NCI-H460 (cell line): ENCODE measurements at places on chromosomes 4 and X.
A peak's percentile ranks its signal among the peaks of the same experiment; 100 is the strongest.

DNA sequence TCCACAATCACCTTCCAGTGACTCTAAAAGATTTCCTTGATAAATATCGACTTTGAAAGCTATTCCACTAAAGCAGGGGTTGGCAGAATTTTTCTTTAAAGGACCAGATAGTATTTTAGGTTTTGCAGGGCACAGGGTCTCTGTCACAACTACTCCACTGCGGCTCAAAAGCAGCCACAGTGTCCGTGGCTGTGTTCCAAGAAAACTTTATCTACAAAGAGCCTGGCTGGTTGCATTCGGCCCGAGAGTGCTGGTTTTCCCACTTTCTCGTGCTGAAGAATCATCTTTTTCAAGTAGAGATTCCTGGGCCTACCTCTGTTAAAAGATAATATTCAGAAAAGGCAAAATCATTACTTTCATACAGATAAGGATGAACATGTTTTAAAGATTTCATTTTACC, 55.6 kb downstream of the TSPAN7 start:
- no peak for DNase-seq

- no peak for DNase-seq
Measured at GRCh38 chrX:122626871-122627270, 557.2 kb upstream of the GRIA3 start.

DNA sequence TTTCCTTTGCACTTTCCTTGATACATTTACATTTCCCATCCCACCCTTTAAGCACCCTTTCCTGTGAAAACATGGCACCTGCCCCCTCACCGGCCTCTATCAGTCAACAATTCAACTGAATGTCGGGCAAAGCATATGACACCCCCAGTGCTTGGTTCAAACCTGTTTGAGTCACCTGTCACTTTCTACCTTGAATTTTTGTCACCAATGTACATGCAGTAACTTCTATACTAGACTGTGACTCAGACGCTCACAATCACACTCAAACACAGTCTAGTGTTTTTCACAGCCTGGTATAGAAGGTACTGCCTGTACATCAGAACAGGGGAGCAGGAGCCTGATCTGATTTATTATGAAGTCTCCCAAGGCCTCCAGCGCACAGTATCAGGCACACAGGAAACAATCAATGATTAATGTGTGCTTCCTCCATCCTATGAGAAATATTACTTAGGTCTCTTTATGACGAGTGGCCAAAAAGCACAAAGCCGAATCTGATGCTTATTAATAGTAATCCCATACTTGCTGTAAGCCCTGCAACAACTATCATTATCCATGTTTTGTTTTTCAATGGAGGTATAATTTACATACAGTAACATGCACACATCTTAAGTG, 49.2 kb upstream of the FAM9C start:
- DNase-seq = no peak

DNA sequence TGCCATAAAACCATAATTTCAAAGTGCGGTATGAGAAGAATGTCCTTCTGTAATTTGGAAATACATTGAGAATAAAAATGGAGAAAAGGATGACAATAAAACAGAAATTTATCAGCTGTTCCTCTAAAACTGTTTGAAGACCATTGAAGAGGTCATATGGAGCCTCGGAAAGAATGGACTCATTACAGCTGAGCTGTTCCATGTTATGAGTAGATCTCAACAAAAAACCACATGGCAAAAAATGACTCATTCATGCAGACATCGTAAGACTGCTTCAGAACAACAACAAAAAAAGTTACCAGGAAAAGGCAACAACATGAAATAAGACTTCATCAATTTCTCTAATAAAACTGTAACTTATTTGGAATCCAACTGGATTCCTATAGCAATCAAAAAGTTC, 39.7 kb downstream of the AKAP4 start:
- DNase-seq = no peak

DNA sequence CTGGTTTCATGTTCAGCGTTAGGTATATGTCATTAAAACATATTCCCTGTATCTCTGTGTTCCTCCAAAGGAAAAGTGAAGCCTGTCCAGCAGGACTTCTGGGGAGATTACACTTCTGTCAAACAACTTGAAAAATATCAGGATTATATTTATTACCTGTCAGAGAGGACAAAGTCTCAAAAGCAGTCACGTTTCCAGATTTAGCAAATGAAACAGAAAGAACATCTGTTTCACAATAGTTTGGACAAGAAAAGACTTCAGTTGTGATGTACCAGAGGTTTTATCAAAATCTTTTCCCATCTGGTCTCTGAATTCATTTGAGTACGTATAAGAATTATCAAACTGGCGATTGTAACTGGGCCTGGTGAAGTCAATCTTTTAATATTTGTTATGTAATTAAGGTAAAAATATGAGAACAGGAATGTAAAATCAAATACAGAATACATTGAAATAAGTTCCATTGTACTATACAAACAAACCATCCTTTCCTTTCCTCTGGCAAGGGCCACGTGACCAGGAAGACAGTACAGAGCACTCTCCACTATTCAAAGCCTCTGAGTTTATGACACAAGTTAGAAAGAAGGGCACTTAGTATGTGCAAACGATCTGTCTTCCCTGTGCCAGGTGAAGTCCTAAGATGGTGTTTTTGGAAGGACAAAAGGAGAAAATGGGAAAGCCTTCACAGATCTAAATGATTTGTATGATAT, 3.2 kb downstream of the CASP3 start:
- no peak for DNase-seq

DNA sequence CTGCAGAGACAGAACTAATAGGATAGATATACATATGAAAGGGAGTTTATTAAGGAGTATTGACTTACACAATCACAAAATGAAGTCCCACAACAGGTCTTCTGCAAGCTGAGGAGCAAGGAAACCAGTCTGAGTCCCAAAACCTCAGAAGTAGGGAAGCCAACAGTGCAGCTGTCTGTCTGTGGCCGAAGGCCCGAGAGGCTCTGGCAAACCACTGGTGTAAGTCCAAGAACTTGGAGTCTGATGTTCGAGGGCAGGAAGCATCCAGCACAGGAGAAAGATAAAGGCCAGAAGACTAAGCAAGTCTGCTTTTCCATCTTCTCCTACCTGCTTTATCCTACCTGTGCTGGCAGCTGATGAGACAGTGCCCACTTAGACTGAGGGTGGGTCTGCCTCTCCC, 89.6 kb downstream of the MXRA5 start:
- DNase-seq = no peak

DNA sequence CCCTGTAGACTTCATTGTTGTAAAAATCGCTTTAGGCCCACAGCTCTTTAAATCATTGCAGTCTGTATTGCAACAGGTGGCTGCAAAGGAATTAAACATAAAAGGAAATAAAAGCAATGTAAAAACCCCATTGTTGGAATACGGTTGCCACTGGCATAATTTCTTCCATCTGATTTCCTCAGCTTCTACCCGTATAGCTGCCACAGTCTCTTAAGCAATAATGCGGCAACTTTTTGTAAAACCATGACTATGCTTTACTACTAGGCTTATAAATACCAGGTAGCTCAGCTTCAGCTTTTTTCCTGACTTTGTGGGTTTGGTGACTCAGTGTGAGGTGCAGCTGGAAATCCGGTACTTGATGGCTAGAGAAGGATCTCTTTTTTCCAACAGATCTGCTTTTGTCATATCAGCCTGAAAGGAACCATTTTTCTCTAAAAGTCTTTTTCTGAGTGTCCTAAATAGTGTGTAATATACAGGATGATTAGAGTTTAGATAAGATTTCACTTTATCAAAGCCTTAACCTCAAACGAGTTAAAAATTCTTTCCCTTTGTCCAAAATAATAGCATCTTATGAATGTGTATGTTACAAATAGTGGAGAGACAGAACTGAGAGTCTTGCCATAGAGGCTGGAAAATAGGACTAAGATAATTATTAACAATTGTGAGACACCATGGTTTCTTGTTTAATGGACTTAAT, 268.0 kb downstream of the ADGRL3 start:
- DNase-seq = no peak

- no peak for DNase-seq
Measured at GRCh38 chrX:66162331-66162822, 1.7 kb upstream of the HEPH start.

DNA sequence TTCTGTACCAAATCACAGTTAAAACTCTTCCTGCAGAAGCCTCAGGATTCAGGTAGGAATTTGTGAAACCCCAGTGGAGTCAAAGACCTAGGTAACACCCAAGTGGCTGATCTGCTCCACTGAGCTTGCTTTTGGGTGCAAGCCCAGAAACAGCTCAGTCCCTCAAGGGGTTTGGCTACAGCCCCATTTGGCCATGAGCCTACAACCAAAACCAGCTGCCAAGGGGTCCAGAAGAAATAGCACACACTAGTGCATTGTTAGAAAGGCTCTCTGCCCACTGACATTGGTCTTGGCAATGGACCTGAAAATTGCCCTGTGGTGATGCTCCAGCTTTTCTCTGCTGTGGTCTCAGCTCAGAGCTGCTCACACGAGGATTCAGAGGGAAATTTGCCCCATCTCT, 577.4 kb upstream of the INTU start:
- no peak for DNase-seq

- peak; percentile 47 for DNase-seq
Measured at GRCh38 chr4:83771113-83771705, 235.3 kb downstream of the GPAT3 start.

GRCh38 chr4:159655547-159655946, 552.7 kb downstream of the RAPGEF2 start:
- no peak for DNase-seq

DNA sequence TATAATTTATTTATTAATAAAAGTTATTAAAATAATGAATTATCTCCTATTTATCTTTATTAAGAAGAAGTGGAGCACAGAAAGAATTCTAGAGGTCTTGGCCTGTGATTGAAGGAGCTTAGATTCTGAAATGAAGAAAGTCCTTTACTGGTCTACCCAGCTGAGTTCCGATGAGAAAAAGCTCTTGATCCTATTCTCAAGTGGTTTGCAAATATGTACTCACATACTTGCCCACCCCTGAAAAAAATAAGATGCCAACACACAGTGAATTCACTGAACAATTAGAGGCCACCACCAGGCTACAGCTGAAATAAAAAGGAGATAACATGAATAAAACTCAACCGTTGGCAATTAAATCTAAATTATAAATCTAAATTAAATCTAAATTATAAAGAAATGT, 253.4 kb downstream of the MAPK10 start:
- no peak for DNase-seq

GRCh38 chr4:39928538-39928937, 49.2 kb downstream of the PDS5A start:
- no peak for DNase-seq

DNA sequence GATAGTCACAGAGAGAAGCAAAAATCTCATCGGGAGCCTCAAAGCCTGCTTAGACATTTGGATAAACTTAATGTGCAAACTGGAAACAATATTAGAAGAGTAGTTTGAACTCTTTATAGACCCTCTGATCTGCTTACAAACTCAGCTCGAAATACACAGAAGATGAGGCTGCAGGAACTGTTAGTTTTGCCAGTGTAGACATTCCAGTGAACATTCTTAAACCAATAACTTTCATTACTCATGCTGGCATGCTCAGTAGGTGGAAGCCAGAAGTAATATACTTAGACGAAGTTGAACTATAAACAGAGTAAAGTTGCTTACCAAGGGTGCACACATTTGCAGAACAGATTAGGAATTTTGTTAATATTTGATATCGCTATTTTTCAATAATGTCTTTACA, 303.5 kb downstream of the ANKRD50 start:
- DNase-seq = no peak

DNA sequence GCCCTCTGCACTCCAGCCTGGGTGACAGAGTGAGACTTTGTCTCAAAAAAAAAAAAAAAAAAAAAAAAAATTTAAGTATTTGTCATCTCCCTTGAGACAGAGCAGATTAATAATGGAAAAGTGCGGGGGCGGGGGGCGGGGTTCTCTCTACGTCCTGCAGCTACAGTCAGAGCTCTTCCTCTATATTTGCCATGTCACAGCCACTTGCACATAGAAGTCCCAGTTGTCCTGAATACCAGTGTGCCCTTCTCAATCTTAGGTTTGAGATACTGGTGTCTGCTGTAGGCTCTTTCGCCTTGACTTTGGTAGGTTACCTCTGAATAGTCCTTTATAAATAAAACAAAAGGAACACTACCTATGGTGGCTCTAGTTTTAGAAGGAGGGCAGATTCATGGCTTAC, 237.8 kb upstream of the PGRMC2 start:
- DNase-seq = peak; percentile 54

DNA sequence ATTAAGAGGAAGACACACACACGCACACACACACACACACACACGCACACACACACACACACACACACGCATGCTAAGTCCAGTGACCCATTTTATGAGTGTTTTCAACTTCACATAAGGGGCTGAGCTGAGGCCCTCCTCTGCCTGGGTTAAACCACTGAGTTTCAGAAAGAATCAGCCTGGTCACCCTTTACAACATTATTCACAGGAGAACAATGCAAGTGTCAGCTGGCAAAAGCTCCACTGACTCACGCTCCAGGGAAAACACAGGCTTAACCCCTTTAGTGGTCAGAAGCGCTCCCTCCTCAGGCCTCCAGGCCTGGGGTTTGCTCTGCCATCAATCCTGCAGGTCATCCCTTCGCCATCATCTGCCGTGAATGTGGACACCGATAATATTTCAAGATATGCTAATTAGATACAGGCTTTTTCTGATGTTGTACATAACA, 46.9 kb downstream of the ACOX3 start:
- DNase-seq = no peak

DNA sequence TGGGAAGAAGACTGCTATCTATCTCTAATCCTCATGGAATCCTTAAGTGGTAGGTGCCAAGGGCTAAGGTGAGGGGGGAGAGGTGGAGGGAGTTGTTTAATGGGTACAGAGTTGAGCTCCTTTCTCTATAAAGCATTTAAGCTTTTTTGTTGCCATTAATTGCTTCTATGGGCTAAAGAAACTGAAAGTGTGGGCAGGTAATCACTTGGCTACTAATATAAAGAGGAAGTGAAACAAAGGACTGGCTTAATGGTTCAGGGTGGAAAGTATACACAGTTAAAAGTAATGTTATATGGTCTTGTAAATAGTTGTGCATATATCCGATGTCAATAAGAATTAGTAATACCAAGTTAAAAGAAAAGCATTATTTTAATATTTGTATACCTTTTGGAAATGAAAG, 83.9 kb downstream of the POLA1 start:
- DNase-seq = no peak

GRCh38 chr4:89836897-89837384, at the start of gene SNCA:
Gene SNCA (minus strand): TSS chr4:89837161. CDS start chr4:89835667, 1,494 bp downstream.
- DNase-seq = peak; percentile 72

GRCh38 chr4:55554453-55555030, 7.8 kb upstream of the CLOCK start:
- DNase-seq = no peak

DNA sequence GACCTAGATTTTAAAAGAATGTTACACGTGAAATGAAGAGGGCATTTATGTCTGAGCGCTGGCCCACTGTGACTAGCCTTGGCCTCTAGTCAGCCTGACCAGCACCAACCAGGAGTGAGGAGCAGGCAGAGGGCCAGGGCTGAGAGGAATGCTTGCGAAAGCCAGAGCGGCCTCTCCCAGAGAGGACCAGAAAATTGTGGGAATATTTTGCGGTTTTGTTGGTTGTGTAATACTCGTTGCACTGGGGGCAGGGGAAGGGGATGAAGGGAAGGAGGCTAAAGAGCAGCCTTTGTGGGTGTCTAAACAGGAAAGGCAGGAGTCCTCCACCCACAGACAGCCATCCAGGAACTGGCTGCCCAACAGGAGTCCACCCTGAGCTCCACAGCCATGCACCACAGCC, 3.8 kb downstream of the GABRE start:
- DNase-seq = peak; percentile 68

GRCh38 chr4:72169861-72170260, 138.1 kb downstream of the NPFFR2 start:
- DNase-seq = no peak

- DNase-seq = no peak
Measured at GRCh38 chr4:186704057-186704456, 19.6 kb downstream of the FAT1 start.
